ENCODE measurements at places on chromosomes 5 and 9.

- DNase-seq = no peak
Measured at GRCh38 chr5:58294598-58295305, 165.1 kb downstream of the PLK2 start.

GRCh38 chr9:95666785-95667155 is 150.0 kb upstream of the PTCH1 start:
- no peak for DNase-seq

DNA sequence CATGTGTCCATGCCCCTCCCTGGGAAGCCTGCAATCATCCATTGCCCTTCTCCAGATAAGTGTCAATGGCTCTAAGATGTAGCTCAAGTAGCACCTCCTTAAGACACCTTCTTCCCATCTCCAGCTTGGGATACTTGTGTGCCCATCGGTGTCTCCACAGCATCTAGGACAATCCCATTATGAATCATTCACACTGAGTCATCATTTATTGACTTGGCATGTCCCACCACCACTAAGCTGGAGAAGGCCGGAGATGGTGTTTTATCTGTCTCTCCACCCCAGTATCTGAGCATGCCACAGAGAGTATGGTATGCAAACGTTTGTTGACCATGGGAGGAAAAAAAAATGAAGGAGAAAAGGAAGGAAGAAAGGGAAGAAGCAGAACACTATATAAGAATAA is 342.2 kb downstream of the TRIM32 start:
- no peak for DNase-seq

GRCh38 chr9:20884985-20885593 is 146.4 kb downstream of the HACD4 start:
- peak; percentile 47 for DNase-seq

DNA sequence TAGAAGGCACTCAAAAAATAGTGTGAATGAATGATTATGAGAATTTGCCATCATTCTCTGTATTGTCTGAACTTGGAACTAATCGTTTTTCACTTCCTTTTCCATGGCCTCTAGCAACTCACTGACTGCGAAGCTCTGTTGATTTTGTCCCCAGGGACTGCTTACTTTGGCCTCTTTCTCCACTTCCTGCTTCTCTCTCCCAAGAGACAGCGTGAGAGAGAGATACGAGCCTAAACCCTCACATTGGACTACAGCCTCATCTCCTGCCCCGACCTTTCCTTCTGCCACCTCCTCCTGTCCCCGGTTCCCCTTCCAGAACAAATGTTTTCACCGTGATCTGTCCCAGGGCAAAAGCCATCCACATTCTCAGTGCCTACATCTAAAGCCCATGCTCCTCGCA is 300.8 kb upstream of the PANK3 start:
- DNase-seq = no peak

DNA sequence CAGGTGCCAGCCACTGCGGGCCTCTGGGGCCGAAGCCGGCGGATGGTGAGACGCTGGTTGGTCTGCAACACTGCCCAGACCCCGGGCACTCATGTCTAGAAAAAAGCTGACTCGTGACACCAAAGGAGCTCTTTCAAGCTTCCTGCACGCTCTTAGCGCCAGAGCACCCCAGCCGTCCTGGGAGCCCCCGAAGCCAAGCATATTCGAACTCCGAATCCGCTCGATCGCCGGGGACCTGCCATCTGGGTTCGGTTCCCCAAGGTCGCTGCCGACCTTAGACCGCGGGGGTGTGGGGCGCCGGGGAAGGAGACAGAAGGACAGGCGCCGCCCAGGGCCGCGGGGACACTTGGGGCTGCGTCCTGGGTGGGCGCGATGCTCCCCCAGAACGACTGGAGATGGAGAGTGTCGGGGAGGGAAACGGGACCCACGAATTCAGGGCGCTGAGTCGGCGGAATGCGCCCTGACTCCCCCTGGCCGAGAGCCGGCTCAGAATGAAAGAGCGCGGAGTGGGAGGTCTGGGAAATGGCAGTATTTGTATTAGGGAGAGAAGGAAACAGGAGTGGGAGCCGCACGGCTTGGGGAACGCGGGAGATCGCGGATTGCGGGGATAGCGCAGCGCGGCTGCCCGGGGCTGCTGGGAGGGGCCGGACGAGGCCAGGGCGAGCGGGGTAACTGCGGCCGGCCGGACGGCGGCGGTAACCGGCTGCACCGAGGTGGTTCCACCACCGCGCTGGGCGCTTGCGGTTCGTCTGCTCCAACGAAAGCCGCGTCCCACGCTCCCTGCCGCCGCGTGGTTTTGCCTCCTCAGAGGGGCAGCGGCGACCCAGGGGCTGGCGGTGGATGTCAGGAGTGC is 20.1 kb upstream of the MARCHF6 start:
- no peak for DNase-seq

DNA sequence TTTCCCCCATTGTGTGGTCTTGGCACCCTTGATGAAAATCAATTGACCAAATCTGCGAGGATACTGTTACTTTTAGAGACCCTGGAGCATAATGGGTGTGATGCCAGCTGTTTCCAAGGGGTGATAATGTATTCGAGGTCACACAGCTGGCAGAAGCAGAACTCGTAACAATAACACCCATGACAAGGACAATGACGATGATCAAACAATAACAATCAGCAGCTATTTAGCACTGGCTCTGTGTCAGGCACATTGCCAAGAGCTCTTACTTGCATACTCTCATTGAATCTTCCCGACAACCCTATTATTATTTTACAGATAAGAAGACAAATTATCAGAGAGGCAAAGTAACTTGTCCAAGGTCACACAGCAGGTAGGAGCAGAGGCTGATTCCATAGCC is 223.7 kb upstream of the MSX2 start:
- no peak for DNase-seq

DNA sequence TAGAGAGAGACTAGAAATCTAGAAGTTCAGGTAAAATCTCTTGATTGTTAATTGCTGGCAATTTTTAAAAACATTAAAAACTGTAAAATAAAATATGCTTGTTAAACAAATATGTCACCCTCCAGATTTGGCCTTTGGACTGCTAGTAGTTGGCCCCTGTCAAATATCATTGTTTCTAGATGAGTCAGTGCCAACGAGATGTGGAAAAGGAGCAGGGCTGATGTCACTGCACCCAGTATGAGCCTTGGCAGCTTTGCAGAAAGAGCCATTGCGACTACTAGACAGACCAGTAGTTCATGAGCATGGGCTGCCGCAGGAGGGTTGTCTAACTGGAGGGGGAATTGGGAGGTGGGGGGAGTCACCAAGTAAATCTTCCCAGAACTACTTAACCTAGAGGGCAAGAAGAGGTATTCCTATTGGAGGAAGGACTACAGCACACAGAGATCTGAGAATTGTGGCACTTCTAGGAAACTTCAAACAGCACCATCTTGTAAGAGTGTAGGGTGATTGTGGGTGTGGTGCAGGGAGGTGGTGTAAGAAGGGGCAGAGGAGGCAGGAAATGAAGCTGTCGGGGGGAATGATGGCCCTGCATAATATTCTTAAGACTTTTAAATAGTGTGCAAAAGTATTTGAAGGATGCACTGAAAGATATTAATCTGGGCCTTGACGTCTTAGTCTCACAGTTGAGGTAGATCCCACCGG is 7.1 kb upstream of the DOCK2 start:
- DNase-seq = no peak

- no peak for DNase-seq
Measured at GRCh38 chr9:115398313-115398650, 280.3 kb upstream of the TNC start.

DNA sequence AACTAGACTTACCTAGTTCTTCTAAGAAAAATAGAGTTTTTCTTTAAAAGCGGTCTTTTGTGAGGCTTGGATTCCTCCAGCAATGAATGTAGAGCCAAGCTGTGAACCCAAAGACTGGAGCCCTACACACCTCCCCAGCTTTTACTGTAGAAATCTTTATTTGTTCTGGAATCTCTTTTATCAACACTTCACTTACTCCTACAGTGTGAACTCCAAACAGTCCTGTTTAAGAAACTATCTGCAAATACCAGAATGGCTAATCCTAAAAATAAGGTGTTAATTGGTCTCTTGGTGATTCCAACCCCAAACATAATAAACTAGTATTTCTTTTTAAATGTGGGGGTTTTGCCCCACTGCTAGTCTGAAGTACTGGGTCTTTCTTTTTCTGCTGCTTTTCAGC is 103.9 kb downstream of the ENC1 start:
- no peak for DNase-seq

DNA sequence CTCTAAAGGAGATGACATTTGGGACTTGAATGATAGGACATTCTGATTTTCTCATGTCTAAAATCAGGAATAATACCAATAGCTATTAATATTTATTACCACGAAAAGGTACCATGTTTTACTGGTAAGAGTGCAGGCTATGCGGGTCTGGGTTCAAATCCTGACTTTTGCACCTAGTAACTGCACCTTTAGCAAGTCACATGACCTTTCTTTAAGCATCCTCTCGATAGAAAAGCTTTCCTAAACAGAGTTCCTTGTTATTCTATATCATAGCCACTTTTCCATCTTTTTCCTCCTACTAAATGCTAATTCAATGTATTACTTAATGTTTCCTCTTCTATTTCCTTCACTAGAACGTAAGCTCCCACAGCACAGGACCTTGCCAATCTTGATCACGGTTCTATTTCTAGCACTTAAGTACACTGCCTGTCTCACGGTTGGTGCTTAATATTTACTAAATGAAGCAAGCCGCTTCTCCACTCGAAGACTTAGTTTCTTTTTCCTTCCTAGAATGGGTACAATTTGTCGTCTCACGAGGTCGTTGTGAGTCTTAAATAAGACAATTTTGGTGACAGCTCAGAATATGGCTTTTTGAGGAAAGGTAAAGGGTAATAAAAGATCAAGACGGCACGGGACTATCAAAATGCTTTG is 816 bp downstream of the RBM18 start:
- no peak for DNase-seq

- DNase-seq = no peak
Measured at GRCh38 chr5:148805326-148806290, 20.8 kb upstream of the ADRB2 start.

DNA sequence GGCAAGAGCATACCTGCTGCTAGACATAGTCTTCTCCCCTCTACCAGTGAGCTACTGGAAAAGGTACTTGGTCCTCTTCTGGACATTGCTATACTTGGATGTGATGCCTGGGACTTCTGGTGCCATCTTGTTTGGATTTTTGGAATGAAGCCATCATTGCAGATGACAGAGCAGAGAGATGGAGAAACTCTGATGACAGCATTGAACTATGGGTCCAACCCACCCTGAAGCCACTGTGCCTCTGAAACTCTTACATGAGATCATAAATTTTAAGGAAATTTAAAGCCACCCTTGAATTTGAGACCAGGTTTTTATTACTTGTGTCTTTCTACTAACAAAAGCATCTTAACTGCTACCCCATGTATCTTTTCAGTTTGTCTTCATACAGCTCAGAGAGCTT is 151.1 kb upstream of the SMIM23 start:
- no peak for DNase-seq

GRCh38 chr5:112216140-112216539 is 202.9 kb downstream of the EPB41L4A start:
- DNase-seq = no peak

DNA sequence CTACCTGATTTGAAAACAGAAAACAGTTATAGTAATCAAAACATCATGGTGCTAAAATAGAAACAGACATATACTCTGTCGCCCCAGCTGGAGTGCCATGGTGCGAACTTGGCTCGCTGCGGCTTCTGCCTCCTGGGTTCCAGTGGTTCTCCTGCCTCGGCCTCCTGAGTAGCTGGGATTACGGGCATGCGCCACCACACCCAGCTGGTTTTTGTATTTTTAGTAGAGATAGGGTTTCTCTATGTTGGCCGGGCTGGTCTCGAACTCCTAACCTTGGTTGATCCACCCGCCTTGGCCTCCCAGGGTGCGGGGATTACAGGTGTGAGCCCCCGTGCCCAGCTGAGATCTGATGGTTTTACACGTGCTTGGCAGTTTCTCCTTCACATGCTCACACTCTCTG is 495.9 kb downstream of the ANXA1 start:
- no peak for DNase-seq

GRCh38 chr5:99763021-99763774 is 772.0 kb upstream of the FAM174A start:
- DNase-seq = no peak

GRCh38 chr5:179314606-179315355 is 30.5 kb downstream of the ADAMTS2 start:
- DNase-seq = no peak

- no peak for DNase-seq
Measured at GRCh38 chr9:80811656-80812055, 877.7 kb downstream of the TLE1 start.

All from stimulated activated CD4-positive, alpha-beta T cell treated with anti-CD3 and anti-CD28 coated beads, Interleukin-1b, Interleukin-23, amount 100 ng/mL, for 1 hour (primary cell).